ENCODE measurements at places on chromosomes 2 and 18.

DNA sequence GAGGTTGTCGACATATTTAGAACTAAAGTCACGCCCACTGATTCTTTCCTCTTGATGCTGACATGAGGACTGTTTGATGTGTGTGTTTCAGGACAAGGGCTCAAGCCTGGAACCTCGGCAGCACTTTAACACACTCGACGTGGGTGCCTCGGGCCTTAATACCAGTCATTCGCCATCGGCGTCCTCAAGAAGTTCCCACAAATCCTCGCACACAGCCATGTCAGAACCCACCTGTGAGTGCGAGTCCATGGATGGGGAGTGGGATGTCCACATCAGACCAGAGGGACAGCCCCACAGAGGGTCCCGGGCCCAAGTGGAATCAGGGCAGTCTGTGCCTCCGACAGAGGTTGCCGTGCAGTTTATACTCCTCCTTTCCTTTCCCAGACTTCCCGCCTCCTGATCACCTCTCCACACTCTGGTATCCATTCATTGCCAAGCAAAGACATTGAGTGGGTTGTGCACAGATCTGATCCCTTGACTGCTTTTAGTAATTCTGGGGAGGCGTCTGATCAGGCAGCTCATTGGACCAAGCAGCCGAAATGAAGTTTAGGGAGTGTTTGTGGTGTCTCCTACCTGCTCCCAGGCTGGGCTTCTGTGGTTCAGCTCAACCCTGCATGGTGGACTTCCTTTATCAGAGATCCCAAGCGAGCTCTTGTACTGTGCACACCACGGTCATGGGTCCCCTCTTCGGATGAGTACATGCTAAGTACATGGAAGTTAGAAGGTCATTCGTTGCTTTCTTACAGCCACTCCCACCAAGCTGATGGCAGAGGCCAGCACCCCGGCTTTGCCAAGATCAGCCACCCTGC is 27.2 kb upstream of the RPL31 start:
- no peak for DNase-seq

GRCh38 chr2:28552045-28552823 is 56.4 kb downstream of the PLB1 start:
- no peak for DNase-seq

- DNase-seq: no peak
Observed at GRCh38 chr2:109421101-109421500, 192.7 kb downstream of the SEPTIN10 start.

GRCh38 chr2:201262718-201263117 is 2.4 kb downstream of the CASP8 start:
- DNase-seq: peak; percentile 38

- no peak for DNase-seq
Observed at GRCh38 chr2:2690985-2691384, 359.9 kb upstream of the MYT1L start.

- no peak for DNase-seq
Observed at GRCh38 chr2:24691806-24692205, 101.4 kb downstream of the PTRHD1 start.

DNA sequence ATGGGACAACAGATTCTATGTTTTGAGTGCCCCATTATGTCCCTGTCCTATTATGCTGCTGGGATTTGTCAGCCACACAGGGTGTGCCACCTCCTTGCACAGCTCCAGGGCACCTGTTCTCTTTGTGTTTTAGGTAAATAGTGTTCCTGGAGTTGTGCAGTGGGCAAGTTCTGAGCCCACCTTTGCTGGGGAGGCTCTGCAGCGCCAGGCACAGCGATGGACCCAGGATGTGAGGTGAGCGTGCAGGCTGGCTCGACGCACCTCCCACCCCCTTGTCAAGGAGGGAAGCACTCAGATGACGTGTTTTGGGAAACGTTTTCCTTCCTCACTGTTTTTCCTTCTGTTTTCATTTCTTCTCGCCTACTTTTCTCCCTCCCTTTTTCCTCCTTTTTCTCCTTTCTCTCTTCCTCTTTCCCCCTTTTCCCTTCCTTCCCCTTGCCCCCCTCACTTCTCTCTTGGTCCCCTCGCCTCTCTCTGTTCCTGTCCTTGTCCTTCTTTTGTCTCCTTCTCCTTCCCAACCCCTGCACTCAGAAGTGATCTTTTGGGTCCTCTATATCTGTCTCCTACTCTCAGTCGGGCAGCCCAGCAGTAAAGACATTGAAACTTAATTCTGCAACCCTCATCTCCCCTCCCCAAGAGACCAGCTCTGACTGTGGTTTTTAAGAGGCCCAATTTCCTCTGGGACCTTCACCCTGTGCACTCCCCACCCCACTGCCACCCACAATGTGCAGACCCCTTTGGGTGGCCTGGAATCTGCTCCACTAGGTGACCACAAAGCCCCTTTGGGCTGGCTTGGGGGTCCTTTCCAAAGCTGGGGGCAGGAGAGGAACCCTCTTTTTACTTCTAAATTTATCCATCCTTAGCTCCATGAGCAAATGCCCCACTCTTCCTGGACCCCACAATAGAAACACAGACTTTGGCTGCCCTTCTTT is 104.0 kb downstream of the MCFD2 start:
- DNase-seq: no peak

- no peak for DNase-seq
Observed at GRCh38 chr18:13388586-13389490, 170.3 kb downstream of the LDLRAD4 start.

DNA sequence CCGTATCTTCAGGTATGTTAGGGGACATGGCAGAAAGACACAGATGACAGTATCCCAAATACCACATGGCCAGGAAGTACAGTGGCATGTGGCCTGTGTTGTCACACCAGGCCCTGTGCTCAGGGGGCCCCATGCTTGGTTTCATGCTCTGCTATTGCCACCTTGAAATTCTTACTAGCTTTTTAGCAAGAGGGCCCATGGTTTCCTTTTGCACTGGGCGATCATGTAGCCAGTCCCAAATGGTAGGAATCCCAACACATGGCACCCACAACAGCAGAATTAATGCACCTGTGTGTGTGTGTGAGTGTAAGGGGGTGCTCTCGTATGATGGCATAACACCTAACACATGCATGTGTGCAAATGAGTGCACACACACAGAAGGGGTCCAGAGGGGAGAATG is 39.2 kb downstream of the MYO7B start:
- no peak for DNase-seq

DNA sequence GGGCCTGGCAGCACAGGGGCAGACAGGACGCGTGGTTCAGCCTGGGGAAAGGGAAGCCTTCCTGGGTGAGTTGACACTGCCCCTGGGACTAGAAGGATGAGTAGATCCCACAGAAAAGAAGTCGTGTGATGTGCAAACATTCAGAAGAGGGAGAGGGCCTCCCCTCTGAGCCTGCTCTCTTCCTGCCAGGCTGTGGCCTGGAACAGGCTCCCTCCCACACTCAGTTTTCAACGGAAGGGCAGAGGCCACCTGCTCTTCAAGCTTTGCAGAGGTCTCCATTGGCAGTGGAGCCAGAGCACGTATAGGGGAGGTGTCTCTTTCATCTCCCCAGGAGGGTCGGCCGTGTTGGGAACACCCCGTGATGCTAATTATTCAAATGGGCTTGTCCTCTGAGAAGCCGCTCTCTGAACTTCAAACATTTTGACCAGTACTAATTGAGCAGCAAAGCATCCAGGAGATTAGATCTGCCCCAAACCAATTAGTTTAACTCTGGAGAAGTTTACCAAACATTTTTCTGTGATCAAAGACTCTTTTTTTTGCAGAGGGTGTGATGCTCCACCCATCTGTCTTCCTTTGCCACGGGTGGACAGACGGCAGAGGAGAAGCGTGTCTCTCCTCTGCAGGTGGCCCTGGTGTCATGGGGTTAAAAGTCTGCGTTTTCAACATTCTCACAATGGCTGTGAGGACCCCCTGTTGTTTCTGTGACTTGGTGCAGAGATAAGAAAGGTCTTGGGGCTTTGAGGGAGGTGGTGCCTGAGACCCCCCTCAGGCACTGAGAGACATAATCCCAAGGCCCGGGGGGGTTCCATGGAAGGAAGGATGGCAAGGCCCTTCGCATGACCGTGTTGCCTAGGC is 29.5 kb upstream of the ODC1 start:
- no peak for DNase-seq

- DNase-seq: no peak
Observed at GRCh38 chr2:189233527-189233926, 54.0 kb upstream of the COL5A2 start.

GRCh38 chr2:157761520-157761919 is 114.6 kb downstream of the ACVR1 start:
- no peak for DNase-seq

DNA sequence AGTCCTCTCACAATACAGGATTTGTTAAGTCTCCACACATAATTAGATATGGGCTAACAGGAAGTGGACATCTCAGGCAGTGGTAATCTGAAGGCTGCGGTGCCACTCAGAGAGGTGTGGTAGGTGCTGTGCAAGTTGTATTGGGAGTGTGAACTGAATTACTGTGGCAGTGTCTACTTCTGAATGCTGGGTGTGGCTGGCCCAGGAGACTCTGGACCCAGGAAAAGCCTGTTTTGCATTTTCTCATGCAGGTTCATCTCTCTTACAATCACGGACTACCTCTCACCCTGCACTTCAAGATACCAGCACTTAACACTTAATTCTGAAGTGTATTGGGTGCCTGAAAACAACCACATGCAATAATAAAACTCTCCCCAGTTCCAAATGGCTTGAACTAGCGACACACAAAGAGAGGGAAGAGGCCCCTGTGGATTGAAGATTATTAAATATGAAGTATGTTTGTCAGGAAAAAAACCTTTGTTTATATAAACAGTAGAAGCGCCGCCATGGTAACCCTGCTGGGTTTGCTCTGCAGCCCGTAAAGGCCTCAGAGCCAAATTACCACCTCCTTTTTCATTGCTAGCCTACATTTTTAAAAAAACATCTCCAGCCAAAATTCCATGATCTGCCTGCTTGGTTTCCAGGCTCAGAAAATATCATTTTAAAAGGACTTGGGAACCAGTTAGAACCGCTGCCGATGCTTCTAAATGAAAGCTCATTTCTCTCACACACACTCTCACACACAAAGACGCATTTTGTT is 77.5 kb downstream of the GFPT1 start:
- DNase-seq: no peak

DNA sequence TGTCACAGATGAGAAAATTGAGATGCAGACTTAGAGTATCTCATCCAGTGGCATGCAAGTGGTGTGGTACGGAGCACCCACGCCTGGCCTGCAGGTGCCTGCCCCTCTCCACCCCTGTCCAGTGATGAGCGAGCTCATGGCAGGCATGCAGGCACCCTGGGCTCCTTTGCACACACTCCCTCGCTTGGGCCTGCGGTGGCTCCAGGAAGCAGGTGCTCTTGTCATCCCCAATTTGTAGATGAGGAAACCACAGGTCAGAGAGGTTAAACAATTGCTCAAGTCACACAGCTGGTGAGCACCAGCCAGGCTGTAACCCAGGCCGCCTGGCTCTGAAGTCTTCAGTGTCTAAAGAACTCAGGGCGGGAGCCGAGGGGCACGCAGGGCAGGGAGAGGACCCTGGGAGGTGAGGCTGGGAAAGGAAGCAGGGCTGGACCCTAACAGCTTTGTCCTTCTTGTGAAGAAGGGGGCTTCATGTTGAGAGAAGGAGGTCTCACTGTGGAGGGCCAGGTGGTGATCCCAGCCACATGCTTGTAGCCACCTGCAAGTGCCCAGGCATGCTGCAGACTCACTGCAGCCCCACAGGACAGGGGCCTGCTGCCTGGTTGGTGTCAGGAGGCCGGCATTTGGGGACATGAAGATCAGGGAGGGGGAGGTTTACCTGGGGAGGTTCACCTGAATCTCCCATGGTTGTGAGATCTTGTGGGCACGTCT is 166.2 kb downstream of the SH3RF3 start:
- no peak for DNase-seq

DNA sequence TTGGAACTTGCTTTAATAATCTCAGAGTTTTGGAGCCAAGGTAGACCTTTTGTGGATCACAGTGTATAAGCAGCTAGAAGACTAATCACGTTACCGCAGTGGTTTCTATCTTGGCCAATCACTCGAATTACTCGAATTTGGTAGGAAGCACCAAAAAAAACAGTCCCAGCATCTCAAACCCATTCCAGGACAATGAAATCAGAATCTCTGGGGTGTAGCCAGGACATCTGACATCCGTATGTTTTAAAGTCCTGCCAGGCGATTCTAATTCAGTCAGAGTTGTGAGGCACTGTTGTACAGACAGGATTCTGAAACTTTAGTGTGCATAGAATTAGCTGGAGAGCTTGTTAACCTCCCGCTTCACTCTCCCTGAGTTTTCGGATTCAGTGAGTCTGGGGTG is 30.8 kb downstream of the GRHL1 start:
- no peak for DNase-seq

DNA sequence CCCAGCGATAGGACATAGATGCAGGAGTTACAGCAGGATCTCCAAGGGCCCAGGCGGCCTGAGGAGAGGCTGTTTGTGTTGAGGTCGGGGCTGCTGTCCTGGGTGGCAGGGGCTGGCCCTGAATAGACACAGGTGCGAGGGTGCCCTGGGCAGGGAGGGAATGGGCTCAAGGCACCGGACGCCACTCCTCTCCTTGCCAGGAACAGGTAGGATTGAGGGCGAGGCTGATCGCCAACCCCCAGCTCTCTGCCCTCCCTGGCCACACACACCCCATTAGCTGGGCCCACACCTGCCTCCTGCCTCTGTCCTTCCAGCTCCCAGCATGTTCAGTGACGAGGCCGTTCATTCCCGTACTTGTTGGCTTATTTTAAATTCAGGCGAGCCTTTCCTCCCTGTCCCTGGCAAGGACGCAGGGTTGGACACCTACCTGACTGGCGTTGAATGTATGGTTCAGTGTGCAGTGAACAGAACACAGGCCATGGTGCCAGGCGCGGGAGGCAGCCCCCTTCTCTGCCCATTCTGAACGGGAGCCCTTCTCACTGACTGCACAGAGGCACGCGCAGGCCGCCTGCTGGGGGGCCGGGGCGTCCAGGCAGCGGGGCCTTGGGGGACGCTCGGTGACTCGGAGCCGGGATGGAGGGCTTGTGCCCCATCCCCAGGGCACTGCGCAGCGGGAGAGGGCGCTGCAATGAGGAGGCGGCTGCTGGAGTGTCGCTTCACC is 41.3 kb upstream of the SNED1 start:
- DNase-seq: no peak

DNA sequence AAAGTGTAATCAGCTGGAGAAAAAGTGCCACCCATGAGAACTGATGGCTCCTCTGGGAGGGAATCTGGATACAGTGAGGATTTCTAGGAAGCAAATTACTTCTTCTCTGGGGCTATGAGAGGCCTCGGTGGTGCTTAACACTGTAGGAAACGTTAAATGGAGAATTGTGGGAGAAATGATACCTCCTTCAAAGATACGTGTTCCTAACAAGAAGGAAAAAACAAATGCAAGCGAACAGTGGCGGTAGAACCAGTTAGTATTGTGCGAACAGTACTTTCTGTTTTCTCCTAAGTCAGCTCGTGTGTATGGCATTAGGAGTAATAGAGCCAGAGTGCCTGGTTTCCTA is 587 bp upstream of the MTIF2 start:
- DNase-seq: no peak

GRCh38 chr2:83686863-83687262 is 772.2 kb downstream of the SUCLG1 start:
- no peak for DNase-seq

- DNase-seq: no peak
Observed at GRCh38 chr18:9742524-9743131, 34.5 kb downstream of the RAB31 start.
